ENCODE measurements at places on chromosomes 3 and 15.

- peak; percentile 21 for DNase-seq
Observed at GRCh38 chr3:109355625-109356441, 18.5 kb upstream of the DPPA4 start.

DNA sequence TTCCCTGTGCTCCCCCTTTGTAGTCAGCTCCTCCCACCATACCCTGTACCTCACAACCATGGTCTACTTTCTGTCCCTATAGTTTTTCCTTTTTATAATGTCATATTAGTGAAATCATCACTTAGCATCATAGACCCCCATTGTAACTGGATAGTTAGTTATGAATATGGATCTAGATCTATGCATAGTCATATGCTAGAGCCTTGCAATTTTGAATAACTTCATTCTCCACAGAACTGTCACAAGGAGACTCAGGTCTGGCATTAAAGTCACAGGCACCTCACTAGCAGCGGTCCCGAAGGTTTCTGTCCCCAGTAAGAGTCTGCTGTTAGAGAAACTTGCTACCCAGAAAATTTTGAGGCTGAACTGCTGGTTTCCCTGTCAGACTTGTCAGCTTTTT lies 102.0 kb upstream of the NUDT16 start:
- no peak for DNase-seq

GRCh38 chr15:67241132-67241855 lies 13.2 kb downstream of the AAGAB start:
- no peak for DNase-seq

DNA sequence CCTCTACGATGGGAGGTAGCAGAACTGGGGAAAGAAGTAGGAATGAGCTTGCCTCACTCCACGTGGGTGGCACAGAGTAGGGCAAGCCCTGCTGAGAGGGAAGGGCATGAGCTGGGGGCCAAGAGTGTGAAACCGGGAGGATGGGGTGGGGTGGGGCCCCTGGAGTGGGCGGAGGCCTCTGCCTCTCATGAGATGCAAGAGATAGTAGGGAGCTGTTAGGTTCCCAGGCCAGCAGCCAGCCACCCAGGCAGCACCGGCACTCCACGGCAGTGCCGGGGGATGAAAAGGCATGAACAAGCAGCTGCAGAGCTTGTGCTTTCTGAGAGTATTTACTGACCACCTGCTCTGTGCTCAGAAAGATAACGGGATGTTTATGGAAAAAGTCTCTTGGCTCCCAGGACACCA lies 24.4 kb upstream of the PLA2G4E start:
- DNase-seq = no peak

- DNase-seq = peak; percentile 80
Observed at GRCh38 chr3:8864402-8865350, 95.3 kb upstream of the OXTR start.

DNA sequence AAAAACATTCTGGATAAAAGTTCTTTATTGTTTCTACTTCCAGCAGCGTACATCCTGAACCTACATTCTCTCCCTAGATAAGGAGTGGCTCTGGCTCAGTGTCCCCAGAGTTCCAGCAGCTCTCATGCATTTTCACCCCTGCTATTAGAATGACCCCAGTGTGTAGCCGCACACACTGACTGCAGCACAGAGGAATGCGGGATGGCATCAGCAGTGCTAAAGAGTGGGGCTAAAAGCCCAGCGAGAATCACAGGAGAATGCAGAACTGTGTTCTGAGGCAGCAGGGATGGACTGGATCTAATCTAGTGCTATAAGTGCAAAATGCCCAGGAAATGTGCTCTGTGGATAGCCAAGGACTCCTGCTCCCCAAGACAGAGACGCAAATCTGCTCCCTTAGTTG lies 66.4 kb upstream of the TJP1 start:
- DNase-seq = peak; percentile 27

DNA sequence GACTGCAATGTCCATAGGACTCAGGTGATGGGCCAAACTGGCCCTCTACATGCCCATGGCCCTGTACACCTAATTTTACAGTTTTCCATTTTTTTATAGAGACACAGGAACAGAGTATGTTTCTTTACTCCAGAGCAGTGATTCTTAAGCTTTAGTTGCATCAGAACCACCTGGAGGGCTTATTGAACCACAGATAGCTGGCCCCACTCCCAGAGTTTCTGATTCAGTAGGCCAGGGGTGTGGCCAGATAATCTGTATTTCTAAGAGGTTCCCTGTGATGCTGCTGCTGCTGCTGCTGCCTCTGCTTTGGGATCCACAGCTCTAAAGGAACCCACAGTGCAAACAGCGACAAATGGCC lies 5.1 kb downstream of the RBP1 start:
- DNase-seq = peak; percentile 68

DNA sequence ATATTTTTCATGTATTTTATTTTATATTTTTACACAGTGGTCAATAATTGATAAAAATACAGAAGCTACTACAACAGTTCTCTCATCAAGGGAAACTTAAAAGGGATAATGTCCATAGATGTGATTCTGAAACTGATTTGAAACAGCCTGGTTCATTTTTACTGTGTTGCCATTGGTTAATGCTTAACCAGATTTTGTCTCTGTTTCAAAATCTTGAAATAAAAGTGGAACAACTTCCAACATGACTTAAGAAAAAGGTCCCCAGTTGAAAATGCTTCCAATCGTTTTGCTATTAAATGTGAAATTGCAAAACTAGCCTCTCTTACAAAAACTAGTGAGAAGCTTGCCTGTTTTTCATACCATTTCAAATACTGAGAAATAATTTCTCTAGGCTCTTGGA lies 240.7 kb downstream of the LPP start:
- DNase-seq = no peak

GRCh38 chr3:136074546-136075170 lies 109.1 kb downstream of the PPP2R3A start:
- DNase-seq = peak; percentile 53

DNA sequence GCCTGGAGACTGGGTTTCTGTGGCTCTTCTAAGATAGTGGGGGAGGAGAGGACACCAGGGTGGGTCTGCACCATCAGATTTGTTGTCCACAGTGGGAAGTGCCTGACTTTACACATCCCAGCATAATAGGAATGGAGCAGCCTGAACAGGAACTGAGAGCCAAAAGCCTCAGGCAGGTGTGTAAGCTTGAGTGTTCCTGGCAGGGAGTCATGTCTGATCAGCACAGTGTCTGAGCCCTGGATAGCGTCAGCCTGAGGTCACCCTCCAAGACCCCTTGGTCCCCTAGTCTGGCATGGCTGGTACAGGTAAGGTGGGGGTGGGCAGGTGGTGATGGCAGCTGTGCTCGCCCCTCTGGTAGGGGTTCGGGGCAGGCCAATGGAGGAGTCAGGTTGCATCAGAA lies 20.2 kb downstream of the INSYN1 start:
- DNase-seq = no peak

GRCh38 chr3:56125358-56126005 lies 342.8 kb downstream of the ERC2 start:
- peak; percentile 62 for DNase-seq

- DNase-seq = peak; percentile 21
Observed at GRCh38 chr15:101170568-101171350, 81.1 kb downstream of the CHSY1 start.

- peak; percentile 58 for DNase-seq
Observed at GRCh38 chr3:182533394-182533793, 259.9 kb upstream of the ATP11B start.

- no peak for DNase-seq
Observed at GRCh38 chr3:174776636-174777035, 82.5 kb upstream of the NAALADL2 start.

DNA sequence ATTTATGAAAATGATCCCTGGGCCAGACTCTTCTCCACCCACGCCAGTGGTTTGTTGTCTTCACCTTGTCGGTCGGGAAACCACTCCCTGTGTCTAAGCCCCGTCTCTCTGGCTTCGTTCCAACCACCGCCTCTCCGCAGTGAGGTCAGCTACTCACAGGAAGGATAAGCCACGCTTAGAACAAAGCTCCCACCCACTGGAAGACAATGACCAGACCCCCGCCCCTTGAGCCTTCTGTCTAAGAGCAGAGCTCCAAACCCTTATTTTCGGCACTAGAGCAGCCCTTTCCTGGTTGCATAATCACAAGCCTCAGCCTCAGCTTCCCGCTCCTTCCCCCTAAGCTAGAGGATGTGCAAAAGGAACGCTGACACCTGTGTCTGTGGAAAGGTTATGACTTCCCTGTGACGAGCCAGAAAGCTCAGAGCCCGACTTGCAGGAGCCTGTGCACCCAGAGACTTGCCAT lies 114.9 kb upstream of the MEF2A start:
- DNase-seq = peak; percentile 65

- DNase-seq = peak; percentile 94
Observed at GRCh38 chr15:51135276-51135675, 40.6 kb upstream of the TNFAIP8L3 start.

DNA sequence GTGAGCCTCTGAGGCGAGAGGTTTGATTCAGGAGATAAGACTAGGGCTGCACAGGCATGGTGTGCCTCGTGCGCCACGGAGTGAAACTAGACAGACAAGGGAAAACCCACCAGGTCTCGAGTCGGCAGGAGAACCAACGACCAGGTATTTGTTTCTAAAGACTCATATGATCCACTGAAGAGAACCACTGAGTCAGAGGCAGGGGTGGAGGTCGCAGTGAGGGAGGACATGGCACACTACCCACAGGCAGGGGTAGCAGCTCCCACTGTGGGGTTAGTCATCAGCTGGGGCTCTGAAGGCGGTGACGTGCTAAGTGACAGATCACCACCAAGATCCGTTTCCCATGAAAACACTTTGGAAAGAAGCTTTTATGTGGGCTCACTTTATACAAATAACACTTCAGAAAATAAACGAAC lies 45.7 kb downstream of the CHSY1 start:
- DNase-seq = peak; percentile 67

DNA sequence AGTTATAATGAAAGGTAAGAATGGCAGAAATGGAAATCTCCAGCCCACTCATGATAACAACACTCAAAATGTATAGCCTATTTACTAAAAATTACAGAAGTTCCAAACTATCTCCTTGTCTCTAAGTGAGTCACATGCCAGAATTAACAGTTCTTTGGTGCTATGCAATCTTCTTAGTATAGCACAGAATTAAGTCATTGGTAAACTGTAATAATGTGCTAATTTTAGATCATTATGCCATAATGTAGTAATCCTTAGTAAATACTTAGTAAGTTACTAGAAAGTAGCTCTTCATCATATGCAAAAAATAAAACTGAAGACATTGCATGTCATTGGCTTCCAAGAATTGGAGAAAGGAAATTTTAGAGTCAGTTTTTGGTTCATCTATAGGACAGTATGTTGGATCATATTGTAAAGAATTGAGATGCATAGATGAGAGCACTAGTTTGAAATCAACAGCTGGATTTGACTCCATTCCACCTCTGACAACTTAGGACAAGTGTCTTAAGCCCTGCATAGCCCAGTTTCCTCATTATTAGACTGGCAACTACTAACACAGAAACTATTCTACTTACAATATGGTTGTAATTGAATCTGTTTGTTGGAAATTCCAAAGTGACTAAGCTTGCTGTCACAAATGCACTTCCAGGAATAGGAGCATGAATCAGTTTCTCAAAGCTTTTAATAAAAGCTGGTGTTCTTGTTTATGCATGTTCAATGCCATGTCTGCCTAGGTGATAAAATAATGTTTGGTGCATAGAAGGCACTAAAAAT lies 40.1 kb upstream of the CD47 start:
- peak; percentile 96 for DNase-seq

DNA sequence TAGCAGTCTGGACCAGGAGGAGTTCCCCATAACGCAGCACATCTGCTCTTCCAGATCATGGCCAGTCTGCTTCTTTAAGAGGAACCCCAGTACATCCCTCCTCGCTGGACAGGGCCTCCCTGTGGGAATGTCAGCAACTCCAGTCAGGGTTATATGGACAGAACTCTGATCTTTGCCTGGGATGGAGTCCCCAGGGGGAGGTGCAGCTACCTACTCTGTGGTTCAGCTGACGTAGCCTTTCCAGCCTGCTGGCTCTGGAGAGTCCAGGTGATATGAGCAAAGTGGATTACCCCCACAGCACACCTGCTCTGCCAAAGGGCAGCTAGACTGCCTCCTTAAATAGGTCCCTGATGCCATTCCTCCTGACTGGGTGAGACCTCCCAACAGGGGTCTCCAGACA lies 417.1 kb upstream of the EPHA3 start:
- DNase-seq = no peak

DNA sequence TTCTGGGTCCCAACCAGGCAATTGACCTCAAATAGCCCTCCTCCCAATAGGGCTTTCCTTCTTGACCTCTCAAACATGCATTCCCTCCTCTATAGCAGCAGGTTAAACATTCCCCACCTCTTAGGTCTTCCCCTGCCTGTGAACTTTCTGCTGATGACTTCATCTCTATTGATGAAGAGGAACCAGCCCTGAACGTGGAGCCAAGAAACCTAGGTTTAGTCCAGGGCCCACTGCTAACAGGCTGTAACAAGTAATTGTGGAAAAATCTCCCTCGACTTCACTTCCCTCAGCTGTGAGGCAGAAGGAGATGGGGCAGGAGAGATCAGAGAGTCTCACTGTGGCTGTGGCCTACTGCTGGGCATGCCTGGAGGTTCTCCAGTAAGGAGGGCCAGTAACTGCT lies 24.7 kb downstream of the ILDR1 start:
- peak; percentile 56 for DNase-seq

GRCh38 chr3:18153571-18154173 lies 271.5 kb downstream of the SATB1 start:
- peak; percentile 84 for DNase-seq

DNA sequence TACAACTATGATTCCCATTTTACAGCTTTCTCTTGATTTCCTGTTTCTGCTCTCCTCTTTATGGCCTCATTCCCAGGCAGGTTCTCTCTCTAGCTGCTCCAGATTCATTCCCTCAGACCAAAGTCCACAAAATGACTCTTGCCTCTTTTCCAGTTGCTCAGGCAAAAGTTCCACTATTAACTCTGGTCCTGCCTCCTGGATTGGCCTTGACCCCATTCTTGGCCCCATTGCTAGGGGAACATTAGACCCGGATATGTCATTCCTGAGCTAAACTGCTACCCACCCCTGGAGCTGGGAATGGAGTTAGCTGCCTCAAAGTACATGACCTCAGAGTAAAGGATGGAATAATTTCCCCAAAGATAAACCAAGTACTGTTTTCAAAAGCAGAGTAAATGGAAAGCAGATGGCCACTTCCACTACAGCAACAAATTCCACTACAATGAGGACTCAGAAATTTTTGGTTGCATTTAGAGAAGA lies 73.0 kb upstream of the GAP43 start:
- DNase-seq = no peak

GRCh38 chr15:80822676-80823075 lies 43.5 kb downstream of the CEMIP start:
- DNase-seq = no peak

GRCh38 chr3:61890167-61890566 lies 328.8 kb downstream of the PTPRG start:
- DNase-seq = no peak
